ENCODE measurements at places on chromosomes 6 and 20. TPM values are rescaled to one million over a fixed set of nuclear protein-coding genes. Genes with fewer than 3 reads are reported as not detected.

GRCh38 chr6:142822842-142823241 is 122.1 kb downstream of the HIVEP2 start:
- no peak for DNase-seq

DNA sequence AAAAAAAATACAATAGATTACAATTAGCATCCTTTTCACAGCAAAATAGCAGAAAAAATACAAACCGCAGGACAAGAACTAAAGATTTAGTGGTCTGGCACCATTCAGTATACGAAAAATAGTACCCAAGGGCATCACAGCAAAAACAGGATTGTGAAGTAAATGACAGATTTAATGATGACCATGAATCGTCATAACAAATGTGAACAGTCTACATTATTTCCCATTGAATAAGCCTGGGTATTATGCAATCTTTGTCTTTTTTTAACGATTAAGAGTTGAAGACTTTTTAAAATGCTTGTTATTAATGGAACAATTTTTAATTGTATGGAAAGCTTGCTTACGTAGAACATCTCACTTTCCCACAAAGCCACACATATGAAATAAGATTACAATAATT is 432.8 kb downstream of the PKHD1 start:
- no peak for DNase-seq

DNA sequence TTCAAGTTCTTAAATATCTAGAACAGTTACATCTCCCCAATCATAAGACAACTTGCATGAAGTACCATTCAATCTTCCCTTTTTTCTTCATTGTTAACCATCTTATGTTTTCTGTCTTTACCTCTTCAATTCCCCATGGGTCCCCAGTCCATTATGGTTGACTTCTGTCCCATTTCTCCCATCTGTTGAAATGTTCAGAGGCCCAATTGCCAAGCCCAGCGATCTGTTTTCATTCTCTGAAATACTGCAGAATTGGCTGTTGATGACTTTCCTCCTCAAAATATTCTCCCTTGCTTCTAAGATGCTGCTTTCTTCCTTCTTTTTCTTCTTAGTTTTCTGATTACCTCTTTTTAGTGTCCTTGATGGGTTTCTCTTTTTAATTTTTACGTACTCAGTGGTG is 26.0 kb downstream of the DSTN start:
- no peak for DNase-seq

DNA sequence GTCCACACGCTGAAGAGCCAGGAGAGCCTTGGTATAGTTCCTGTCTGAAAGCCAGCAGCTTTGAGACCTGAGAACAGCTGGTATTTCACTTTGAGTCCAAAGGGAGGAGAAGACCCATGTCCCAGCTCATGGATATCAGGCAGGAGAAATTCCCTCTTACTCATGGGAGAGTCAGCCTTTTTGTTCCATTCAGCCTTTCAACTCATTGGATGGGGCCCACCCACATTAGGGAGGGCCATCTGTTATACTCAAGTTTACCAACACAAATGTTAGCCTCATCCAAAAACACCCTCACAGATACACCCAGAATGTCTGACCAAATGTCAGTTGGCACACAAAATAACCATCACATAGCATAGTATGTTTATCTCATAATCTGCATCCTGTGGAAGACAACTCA is 80.1 kb downstream of the GMDS start:
- no peak for DNase-seq

- no peak for DNase-seq
These were observed 116.5 kb downstream of the SYNDIG1 start for GRCh38 chr20:24585796-24586522.

DNA sequence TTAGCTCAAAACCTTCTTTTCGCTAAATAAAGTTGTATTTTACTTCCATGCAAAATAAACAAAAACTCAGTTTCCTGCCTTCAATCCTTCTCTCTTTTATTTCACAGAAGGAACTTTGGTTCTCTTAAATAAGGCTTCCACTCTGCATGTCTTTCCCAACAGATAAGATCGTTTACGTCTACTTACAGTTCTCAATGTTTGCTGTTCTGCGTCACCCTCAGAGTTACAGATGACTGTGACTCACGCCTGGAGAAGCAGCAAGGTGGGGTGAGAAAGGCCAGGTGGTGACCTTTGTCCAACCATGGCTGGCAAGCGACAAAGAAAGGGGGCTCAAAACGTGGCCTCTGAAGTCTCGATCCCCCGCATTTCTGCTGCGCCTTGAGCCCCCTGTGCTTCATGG is 51.4 kb upstream of the RPS6KA2 start:
- DNase-seq, result no peak

- no peak for DNase-seq
These were observed 5.7 kb downstream of the STX16 start for GRCh38 chr20:58656831-58657230.

Gene C6orf141
- total RNA-seq, result 2.2 TPM

Gene MYL9
- total RNA-seq, result 560 TPM

Data from prostate gland (tissue), 2 donors.